ENCODE measurements at places on chromosomes 11 and 22.
A peak's percentile ranks its signal among the peaks of the same experiment; 100 is the strongest.

DNA sequence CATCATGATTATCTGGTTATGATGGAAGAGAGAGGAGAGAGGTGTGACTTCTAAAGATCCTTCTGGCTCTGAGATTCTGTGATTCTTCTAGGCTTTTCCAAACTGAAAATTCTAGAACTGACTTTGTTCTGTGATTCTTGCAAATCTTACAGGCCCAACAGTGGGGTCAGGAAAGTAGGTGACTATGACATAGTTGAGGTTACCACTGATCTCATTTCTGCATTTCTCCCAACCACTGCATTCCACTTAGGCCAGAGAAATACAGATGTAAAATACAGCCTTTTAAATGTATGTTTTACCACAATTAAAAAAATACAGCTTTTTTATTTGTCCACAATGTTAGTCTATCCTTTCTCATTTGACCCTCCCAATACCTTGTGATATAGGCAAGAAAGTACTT, 83.7 kb downstream of the STIM1 start:
- DNase-seq = no peak

GRCh38 chr11:119750056-119750455, 21.1 kb upstream of the NECTIN1 start:
- no peak for DNase-seq

- peak; percentile 45 for DNase-seq
These were observed 8.5 kb upstream of the CHRDL2 start for GRCh38 chr11:74739546-74740270.

DNA sequence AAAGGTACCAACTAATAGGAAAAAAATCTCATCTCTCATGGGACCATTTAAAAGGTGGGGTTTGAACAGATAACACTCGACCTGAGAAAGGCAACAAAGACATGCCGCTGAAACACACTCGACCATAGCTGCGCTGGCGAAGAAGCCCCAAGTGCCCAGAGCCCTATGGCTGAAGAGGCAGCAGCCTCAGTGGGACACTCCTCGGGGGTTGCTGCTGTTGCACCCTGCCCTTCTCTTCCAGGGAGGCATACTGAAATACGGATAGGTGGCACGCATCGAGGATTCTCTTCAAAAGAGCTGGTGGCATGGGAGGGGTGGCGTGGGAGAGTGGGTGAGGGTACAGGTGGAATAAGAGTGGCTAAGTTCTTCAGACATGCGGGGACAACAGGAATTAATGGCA, 18.5 kb upstream of the PHLDA2 start:
- DNase-seq = no peak

DNA sequence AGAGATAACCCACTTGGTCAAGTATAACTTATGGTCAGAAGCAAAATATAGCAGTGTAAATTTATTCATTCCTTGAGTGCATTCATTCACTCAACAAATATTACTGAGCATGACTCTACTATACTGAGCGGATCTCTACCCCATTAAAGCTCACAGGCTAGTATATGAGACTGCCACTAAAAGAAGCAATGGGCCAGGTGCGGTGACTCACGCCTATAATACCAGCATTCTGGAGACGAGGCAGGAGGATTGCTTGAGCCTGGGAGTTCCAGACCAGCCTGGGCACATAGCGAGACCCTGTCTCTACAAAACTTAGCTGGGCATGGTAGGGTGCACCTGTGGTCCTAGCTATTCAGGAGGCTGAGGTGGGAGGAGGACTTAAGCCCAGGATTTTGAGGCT, 197.6 kb upstream of the BLID start:
- no peak for DNase-seq

Measured in GM12892 (cell line).